ENCODE measurements at places on chromosomes 2 and 18. TPM values are rescaled to one million over a fixed set of nuclear protein-coding genes. Genes with fewer than 3 reads are reported as not detected.

DNA sequence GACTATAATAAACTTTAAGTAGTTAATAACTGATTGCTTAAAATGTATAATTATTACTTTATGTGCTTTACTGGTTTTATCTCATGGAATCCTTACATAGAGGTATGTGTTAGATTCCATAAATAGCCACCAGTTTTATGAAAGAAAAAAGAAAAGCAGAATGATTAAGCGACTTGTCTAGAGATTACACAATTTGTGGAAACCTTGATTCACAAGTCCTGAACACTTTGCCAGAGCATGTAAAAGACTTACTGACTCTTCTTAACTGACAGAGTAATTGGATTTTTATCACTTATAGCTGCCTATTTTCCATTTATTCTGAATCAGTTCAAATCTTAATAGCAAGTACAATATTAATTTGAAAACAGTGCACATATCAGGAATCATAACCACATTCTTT is 448.7 kb upstream of the NETO1 start:
- DNase-seq, result no peak

- no peak for DNase-seq
These were observed 143.0 kb upstream of the GATA6 start for GRCh38 chr18:22026362-22026761.

DNA sequence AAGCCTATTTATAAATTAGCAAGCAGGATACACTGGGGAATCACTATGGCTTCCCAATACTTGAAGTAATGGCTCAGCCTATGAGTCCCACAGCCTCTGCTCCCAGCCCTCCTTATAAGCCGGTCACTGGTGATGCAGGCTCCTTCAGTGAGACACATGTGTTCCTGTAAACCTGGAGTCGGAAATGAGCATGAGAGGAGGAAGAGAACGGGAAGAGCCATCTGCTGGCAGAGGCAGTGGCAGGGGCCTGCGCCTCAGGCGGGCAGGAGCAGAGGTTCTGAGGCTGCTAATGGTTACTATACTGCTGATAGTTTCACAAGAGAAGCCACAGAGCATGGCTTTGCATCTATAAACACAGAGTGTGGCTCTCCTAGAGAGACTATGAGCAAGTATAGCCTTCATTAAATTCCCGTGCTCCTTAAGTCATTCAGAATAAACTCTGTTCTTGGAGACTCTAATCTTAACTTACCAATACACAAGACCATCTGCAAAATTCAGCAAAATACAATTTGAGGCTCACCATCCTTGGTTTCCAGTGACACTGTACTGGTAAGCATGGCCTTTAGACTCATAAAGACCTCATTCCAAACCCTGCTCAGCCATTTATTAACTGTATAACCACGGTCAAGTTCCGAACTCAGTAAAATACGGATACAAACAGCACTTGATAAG is 63.3 kb downstream of the FBXO15 start:
- no peak for DNase-seq

DNA sequence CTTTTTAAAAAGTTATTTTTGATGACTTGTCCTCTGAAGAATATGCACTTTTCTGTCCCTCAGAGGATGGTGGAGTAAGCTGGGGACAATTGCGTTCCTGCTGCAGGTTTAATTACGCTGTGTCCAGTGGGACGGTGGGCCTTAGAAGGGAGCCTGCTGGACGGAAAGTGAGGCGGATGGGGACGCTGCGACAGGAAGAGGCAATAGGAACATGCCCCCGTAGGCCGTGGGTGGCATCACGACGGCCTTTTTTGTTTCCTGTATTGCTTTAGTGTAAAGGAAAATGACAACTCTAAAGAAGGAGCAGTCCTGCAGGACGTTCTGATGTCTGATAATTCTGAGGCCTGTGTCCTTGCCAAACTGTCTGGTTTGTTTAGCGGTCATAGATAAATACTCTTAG is 121.6 kb downstream of the NFATC1 start:
- DNase-seq, result no peak

- DNase-seq, result no peak
These were observed 163.4 kb downstream of the BCL2 start for GRCh38 chr18:63155910-63156773.

DNA sequence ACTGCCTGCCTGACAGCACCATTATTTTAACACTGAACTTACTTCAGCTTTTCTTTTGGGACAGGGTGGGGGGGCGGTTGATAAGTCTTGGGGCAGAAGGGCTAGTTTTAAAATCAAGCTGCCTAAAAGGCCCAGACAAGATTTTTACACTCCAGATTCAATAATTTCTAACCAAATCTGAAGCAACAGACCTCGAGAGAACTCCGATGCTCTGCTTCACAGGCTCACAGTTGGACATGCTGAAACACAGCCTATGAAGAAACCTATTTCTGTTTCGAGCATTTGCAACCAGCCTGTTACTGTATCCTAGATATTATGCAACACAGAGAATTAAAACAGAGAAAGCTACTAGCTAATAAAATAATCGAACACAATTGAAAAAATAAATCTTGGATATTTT is 1.3 kb upstream of the MYT1L start:
- DNase-seq, result no peak

The SERPINB3 gene
- not detected for total RNA-seq

The TWIST2 gene
- total RNA-seq, result 7.6 TPM

The PSMD1 gene
- total RNA-seq, result 66.9 TPM

The POTEJ gene
- not detected for total RNA-seq

The EPC2 gene
- 22.3 TPM for total RNA-seq

Data from left cardiac atrium (tissue), 4 donors.